ENCODE measurements at places on chromosomes 4 and X.
A peak's percentile ranks its signal among the peaks of the same experiment; 100 is the strongest.

GRCh38 chr4:109629775-109630174 is 69.7 kb downstream of the MCUB start:
- no peak for DNase-seq

GRCh38 chr4:142607976-142608375 is 238.1 kb downstream of the INPP4B start:
- no peak for DNase-seq

DNA sequence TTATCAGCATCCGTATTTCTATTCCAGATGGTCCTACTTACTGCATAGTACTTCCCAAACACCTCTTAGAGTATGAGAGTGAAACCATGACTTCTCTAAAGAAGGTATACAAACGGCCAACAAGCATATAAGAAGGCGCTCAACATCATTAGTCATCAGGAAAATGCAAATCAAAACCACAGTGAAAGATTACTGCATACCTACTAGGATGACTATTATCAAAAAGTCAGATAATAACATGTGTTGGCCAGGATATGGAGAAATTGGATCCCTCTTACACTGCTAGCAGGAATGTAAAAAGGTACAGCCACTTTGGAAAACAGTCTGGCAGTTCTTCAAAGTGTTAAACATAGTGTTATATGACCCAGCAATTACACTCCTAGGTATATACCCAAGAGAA is 215.3 kb upstream of the CXorf66 start:
- DNase-seq, result no peak

- DNase-seq, result no peak
These were observed 30.2 kb downstream of the CLDN2 start for GRCh38 chrX:106950381-106950780.

DNA sequence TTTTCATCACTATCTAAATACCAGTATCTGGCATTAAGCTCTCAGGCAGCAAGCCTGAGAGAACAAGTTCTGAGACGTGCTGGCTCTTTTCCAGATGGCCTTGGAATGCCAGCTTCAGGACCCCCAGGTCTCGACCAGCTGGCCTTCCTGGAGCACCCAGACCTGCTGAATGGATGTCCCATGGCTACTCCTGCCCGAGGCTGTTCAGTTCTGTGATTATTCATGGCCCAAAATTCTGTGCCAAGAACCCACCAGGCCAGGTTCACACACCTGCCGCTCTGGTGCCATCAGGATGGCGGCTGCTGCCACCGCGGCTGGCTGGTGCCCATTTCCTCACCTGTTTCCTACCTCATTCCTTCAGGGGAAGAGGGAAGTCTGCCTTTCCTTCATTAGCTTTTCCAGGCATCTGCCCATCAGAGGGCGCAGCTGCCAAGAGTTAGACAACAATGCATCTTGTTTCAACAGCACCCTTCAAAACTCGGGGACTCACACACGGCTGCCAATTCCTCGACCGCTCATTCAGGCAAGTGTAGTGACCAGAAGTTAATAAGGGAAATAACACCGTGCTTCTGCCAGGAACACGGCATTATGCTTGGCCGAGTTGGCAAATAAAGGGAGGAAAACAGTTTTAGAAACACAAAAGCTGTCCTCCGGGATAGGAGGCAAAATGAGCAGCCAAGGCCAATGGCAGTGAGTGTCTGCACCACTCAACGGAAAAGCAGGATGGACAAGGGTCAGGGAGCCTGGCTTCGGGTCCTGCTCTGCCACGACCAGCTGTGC is 173.8 kb downstream of the NSUN7 start:
- DNase-seq, result no peak

DNA sequence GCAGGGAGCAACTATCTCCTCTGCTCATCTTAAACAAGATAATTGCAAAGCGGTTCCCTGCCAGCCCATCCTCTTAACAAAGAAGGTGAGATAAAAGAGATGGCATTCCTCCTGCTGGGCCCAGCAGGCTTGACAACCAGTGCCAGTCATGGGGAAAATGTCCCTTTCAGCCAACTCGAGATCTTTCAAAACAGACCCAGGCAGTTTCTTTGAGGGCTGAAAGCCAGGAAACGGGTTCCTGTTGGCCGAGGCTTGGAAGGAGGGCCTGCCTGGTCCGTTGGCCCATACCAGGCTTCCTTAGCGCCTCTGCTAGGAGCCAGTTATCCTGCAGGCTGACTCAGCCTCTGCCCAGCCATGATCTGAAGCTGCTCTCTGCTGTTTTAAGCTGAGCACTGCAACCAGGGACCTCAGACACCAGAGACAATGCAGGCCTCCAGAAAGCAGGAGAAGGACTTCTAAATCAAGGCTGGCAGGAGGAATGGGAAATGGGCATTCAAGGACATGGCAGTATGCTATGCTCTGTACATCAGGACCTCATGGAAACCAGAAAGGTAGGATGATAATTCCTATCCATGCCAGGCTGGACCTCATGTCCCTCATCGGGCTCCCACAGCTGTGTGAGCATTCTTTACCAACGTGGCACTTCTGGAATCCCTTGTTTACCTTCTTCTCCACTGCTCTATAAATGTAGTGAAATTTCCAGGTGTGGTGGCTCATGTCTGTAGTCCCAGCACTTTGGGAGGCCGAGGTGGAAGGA is 42.4 kb upstream of the SLC2A9 start:
- no peak for DNase-seq

GRCh38 chrX:19924285-19924684 is 36.9 kb upstream of the SH3KBP1 start:
- DNase-seq, result no peak

GRCh38 chr4:114389070-114389685 is 209.4 kb upstream of the UGT8 start:
- DNase-seq, result no peak

- peak; percentile 39 for DNase-seq
These were observed 315.9 kb downstream of the MAPK10 start for GRCh38 chr4:86043755-86044592.

DNA sequence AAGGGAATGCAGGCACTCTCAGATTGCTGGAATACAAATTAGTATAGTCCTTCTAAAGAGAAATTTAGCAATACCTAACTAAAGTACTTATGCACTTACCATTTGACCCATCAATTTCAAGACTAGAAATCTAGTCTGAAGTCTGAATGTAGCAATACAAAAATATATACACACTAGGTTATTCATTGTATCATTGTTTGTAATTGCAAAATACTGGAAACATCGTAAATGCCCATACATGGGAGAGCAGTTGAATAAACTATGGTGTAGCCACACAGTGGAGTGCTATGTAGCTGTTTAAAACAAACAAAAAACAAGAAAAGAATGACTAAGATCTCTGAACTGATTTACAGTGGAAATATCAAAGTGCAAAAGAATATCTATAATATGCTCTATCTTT is 346.4 kb downstream of the ZNF674 start:
- DNase-seq, result no peak

DNA sequence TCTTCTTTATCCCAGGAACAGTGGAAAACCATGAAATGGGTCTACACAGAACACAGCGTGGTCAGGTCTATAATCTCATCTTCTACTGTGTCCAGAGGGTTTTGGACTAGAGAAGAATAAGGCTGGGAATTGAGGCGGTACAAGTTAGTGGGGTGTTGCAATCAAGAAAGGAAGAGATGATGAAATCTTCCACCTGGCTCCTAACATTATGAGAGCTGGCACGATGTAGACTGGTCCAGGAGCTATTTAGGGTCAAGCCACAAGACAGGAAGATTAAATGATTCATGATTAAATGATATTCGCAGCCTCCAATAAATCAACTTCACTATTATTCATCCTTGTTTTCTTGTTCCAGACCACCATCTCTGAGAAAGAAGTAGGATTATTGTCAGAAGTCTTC is 88.0 kb downstream of the ARSF start:
- DNase-seq, result no peak
